Dermis microvascular lymphatic vessel endothelial cell (primary cell): ENCODE measurements at places on chromosomes 5 and 9.

- no peak for DNase-seq
These were observed 87.0 kb downstream of the ADAMTS2 start for GRCh38 chr5:179258001-179258921.

- no peak for DNase-seq
These were observed 411.7 kb upstream of the KCNN2 start for GRCh38 chr5:113950186-113950585.

GRCh38 chr5:79575996-79576395 is 36.2 kb upstream of the TENT2 start:
- no peak for DNase-seq

DNA sequence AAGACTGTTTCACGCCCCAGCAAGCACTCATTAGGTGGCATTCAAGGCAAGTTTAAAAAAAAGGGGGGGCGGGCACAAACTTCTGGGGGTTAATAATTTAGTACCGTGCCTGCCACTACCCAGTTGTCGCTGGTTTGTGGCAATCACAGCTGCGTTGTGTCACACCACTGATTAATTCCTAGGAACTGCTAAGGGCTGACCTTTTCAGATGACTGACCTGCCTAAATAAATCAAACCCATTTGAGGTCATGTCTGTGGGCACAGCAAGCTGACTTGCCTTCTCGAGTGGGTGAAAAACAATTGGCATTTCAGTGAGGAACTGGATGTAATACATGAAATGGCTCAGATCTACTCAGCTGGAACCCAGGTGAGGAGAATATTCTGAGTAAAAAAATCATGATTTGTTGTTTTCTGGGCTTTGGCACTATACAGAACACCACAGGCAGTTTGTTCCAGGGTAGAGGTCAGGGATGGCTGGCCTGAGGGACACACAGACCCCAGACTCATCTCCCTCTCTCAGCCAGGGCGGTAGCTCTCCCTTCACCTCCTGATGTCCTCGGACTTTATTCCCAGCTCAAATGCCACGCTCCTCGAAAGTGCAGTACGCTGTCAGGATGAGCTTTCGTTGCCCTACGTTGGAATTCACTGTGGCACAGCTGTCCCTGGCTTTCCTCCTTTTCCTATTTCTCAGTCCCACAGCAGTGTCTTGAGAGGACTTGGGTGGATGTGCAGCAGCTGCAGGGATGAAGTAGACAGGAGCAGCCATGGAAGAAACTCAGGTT is 15.5 kb upstream of the MGAT1 start:
- no peak for DNase-seq

DNA sequence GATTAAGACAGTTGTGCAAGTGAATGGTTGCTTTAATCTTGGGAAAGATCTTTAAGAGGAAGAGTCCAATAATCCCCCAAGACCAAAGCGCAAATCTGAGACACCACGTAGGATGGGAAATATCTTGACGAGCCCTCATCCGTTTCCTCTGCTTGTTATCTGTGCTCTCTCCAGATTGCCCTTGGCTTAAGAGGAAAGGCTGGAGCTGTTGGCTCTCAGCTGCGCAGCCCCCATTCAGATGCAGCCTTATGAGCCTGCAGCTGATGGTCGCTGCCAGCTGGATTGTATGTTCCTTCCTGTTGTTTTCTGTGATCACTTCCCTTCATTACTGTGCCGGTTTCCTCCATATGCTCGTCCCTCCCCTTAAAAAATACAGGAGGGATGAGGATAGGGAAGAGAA is 47.7 kb downstream of the PWWP2A start:
- DNase-seq: peak; percentile 70

DNA sequence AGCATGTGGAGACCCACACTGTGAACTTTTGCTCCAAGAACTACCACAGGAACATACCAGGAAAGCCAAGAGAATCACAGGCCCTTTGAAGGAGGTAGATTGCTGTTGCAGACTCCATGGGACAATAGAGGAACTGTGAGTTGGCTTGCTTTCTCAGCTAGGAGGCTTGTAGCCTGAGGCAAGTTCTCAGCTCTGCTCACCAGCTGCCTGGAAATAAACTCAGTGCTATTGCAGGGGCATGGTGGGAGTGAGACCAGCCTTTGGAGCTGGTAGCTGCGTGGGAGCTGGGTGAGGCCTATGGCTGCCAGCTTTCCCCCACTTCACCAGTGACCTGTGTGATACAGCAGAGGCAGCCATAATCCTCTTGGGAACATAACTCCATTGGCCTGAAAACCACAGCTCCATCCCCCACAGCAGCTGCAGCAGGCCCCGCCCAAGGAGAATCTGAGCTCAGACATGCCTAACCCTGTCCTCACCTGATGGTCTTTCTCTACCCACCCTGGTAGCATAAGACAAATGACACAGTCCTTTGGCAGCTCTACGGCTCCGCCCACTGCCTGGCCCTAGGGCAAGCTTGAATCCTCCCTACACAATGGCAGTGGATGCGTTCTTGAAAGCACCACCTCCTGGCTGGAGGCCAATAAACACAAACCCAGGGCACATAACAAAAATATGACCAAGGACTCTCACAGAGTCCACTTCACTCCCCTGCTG is 389.5 kb downstream of the KIF4B start:
- DNase-seq: no peak

GRCh38 chr5:178407646-178408045 is 175.0 kb upstream of the PHYKPL start:
- no peak for DNase-seq

DNA sequence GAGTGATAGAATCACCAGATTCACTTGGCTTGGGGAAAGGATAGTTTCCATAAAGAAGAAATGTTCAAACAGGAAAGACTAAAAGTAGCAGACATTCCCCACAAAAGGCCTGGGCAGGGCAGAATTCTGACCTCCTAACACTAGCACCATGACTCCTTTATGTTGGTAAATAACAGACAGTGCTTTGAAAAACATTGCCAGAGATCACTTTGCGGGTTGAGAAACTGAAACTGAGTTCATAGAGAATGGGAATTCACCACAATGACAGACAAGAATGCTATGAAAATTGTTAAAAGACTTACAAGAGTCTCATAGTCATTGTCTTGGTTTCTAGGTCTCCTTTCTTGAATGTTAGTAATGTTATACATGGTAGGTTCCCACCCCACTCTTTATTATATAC is 172.5 kb upstream of the GLRA1 start:
- no peak for DNase-seq

GRCh38 chr5:124176692-124177091 is 569.7 kb downstream of the ZNF608 start:
- no peak for DNase-seq

DNA sequence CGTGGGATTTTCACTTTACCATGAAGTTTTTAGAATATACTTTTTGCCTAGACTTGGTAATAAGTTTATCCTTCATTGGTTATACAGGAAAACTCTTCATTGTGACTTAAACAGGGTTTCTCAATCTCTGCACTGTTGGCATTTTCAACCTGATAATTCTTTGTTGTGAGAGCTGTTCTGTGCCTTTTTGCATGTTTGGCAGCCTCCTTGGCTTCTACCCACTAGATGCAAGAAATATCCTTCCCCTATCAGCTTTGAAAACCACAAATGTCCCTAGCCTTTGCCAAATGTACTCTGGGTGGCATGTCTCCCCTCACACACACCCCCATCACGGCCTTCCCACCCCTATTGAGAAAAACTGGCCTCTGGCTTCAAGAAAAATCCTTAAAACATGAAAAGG is 180.9 kb downstream of the ESM1 start:
- no peak for DNase-seq

DNA sequence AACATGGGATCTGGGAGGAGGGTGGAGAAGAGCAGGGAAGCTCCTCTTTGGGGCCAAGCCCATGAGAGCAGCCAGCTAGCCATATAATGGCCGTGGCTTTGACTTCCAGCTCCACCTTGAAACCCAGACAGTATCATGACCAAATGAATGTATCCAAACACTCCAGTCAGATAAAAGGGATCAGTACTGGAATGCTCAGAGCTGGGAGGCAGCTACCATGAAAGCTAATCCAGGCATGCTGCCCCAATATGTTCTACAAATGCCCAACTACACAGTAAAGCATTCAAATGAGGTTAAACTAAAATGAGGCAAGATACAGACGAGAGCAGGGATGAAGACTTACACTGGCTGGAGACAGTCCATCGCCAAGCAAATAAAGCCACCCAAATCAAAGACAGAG is 69.4 kb downstream of the FRMD3 start:
- DNase-seq: no peak

GRCh38 chr5:124738681-124739633 is 7.5 kb downstream of the ZNF608 start:
- DNase-seq: no peak

GRCh38 chr9:14467675-14468374 is 153.9 kb upstream of the NFIB start:
- no peak for DNase-seq

- DNase-seq: no peak
These were observed 10.4 kb downstream of the EPB41L4B start for GRCh38 chr9:109310486-109310901.

DNA sequence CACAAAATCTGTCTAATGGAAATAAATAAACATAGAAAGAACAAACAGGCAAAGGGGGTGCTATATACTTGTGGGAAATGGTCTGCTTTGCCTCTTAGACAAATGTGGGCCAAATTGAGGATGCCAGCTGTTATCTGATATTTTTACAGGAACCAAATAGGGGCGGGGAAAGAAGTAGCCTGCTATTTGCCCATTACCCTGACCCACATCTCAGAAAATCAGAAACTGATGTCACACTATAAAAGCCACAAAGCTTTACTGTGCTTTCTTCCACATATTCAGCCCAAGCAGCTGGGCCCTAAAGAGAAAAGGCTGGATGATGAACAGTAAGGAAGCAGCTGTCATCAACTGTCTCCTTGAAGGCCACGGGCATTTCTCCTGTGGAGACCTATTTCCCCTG is 97.3 kb downstream of the ELAVL2 start:
- no peak for DNase-seq
